ENCODE measurements at places on chromosomes 4 and X. TPM values are rescaled to one million over a fixed set of nuclear protein-coding genes. Genes with fewer than 3 reads are reported as not detected.

The MYOZ2 gene
- not detected for total RNA-seq

The TCEAL6 gene
- total RNA-seq, result not detected

GRCh38 chr4:83266689-83267088, 17.9 kb downstream of the COQ2 start:
- DNase-seq, result no peak
- peaks cover 35% of the 10 kb centered on the region for H3K36me3 ChIP-seq
- H3K27ac ChIP-seq, result no peak overlapping the region
- no peaks in the 10 kb centered on the region for H3K27me3 ChIP-seq

GRCh38 chr4:128639541-128640270, 169.8 kb upstream of the JADE1 start:
- H3K4me1 ChIP-seq, result no peaks in the 10 kb centered on the region
- no peaks in the 10 kb centered on the region for H3K27me3 ChIP-seq
- H3K36me3 ChIP-seq, result no peaks in the 10 kb centered on the region
- DNase-seq, result no peak
- H3K27ac ChIP-seq, result no peak overlapping the region

The UGT2B15 gene
- total RNA-seq, result not detected
